ENCODE measurements at places on chromosomes 7 and 10.

- DNase-seq, result no peak
Observed at GRCh38 chr10:117468665-117469064, 73.9 kb upstream of the EMX2 start.

- no peak for DNase-seq
Observed at GRCh38 chr7:102913826-102914225, 1.0 kb downstream of the LRRC17 start.

- DNase-seq, result no peak
Observed at GRCh38 chr10:593016-593415, 96.5 kb downstream of the DIP2C start.

GRCh38 chr7:48718731-48719378 is 205.5 kb upstream of the CDC14C start:
- no peak for DNase-seq

- DNase-seq, result no peak
Observed at GRCh38 chr10:31142026-31142425, 110.4 kb upstream of the ZNF438 start.

GRCh38 chr10:29584436-29584835 is 50.3 kb downstream of the SVIL start:
- no peak for DNase-seq

- no peak for DNase-seq
Observed at GRCh38 chr10:79268742-79269141, 78.5 kb upstream of the PPIF start.

DNA sequence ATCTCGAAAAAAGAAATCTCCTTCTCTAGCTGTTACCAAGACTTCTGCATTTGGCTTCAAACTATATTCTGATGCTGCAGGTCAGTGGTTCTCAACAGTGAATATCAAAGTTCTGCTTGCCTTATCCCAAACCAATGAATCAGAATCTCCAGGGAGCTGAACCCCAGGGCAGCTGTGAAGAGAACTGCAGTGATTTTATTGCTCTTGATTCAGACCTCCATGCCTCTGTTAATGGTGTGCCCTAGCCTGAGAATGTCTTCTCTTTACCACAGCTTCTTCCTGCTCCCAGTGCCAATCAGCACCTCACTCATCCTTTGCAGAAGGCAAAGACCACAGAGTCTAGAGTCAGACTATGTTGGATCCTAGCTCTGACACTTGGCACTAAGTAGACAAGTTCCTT is 46.2 kb upstream of the MRLN start:
- DNase-seq, result no peak

DNA sequence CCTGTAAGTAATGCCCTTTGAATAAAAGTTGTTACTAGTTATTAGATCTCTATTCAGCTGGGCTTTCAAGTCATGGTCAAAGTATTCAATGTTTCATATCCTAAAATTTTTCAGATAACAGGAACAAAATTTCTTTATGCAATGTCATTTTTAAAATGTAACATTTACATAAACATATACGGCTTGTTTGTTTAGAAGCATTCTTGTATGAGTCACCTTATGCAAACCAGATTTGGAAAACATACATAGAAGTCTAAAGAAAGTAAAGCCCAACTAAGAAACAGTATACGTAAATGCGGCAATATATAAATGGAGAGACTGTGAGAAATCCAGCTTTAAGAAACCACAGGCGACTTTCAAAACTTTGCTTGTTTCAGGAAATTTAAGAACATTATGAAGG is 10.5 kb downstream of the TMEM168 start:
- no peak for DNase-seq

DNA sequence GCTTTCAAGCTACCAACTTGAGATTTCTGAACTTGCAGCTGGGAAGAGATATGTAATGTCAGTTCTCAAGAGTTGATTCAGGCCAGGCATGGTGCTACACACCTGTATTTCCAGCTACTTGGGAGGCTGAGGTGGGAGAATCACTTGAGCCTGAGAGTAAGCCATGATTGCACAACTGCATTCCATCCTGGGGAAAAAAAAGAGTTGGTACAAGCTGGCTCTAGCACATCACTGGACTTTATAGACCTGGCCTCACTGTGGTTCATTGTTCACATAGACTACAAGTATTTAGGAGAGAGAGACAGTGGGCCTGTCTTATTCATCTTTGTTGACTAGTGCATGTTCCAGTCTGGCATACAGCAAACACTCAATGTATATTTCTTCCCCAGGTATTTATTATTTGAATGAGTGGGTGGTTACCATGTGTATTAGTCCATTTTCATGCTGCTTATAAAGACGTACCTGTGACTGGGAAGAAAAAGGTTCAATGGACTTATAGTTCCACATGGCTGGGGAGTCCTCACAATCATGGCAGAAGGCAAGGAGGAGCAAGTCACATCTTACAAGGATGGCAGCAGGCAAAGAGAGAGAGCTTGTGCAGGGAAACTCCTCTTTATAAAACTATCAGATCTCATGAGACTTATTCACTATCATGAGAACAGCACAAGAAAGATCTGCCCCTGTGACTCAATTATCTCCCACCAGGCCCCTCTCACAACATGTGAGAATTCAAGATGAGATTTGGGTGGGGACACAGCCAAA is 176.5 kb downstream of the PFKFB3 start:
- no peak for DNase-seq

DNA sequence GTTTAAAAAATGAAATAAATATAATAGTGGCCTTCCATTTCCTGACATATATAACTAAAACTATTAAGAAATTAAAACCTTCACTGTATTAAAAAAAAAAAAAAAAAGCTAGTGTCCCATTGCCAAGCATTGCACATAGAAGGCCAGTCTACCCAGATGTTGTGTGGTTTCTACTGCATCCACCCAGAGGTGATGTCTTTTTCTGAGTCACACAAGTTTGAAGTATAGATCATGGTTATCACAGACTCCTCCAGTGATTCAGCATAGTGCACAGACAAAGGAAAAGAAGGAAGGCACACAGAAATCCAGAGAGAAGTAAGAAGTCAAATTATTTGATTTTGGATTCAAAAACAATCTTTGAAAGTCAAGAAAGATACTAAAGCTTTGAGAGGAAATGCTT is 429.0 kb downstream of the ETV1 start:
- DNase-seq, result no peak

GRCh38 chr7:143507094-143507518 is 29.4 kb downstream of the TAS2R41 start:
- no peak for DNase-seq

GRCh38 chr10:5151076-5151475 is 33.9 kb downstream of the AKR1C8 start:
- DNase-seq, result no peak

- no peak for DNase-seq
Observed at GRCh38 chr10:33388382-33388781, 53.9 kb upstream of the NRP1 start.

DNA sequence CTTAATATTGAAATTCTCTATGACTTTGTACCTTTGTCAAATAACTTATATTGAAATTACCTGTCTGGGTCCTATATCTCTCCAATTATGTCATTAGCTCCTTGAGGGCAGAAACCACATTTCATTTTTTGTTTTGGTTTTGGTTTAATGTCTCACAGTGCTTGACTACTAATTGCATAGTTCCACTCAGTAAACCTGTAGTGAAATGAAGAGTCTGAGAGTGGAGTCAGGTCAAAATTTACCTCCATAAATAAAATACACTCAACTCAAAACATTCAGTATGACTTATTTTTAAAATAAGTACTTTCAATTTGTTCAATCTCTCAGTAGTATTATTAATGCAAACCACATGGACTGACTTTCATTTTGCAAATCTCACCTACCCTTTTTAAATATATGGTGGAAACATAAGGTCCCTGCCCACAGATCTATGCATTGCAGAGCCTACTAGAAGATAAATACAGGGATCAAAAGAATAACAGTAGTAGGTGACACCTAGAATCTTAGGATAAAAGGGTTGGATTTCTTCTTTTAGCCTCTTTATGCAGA is 32.5 kb downstream of the PDE1C start:
- no peak for DNase-seq

GRCh38 chr10:69303632-69304051 is 25.3 kb downstream of the HK1 start:
- DNase-seq, result no peak

DNA sequence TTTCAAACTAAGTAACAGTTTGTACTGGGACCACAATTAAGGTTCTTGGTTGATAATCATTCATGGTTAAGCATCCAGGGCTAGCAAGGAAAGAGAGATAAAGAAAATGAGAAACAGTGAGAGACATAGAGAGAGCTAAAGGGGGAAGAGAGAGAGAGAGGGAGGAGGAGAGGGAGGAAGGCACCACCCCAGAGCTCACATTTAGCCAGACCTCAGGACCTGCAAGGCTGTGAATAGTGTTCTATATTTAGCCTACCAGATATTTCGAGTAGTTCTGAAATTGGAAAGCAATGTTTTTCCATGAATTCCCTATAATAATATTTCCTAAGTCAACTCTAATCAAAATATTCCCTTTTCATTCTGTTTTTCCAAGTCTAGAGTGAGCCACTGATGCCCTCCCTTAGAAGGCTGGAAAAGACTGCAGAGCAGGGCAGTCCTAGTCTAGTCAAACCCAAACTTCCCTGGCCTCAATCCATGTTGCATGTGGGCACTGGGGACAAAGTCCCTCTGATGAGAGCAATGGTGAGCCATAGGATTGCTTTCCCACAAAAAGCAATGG is 119.4 kb upstream of the INHBA start:
- DNase-seq, result no peak

DNA sequence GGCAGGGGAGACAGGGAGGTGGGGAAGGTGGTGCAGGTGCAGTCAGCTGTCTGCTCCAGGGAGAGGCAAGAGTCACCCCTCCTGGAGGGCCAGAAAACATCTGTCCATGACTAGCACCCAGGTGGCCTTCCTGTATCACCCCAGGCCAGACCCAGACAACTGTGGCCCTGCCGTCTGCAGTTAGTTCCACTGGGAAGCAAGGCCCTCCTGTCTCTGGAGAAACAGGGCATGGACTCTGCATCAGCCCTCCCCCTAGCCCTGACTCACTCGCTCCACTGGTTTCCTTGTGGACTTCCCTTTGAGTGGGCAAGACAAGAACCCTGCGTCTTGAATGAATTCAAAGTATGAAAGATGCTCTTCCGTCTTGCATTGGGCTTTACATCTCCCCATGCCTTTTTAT is 12.6 kb downstream of the TBATA start:
- no peak for DNase-seq

DNA sequence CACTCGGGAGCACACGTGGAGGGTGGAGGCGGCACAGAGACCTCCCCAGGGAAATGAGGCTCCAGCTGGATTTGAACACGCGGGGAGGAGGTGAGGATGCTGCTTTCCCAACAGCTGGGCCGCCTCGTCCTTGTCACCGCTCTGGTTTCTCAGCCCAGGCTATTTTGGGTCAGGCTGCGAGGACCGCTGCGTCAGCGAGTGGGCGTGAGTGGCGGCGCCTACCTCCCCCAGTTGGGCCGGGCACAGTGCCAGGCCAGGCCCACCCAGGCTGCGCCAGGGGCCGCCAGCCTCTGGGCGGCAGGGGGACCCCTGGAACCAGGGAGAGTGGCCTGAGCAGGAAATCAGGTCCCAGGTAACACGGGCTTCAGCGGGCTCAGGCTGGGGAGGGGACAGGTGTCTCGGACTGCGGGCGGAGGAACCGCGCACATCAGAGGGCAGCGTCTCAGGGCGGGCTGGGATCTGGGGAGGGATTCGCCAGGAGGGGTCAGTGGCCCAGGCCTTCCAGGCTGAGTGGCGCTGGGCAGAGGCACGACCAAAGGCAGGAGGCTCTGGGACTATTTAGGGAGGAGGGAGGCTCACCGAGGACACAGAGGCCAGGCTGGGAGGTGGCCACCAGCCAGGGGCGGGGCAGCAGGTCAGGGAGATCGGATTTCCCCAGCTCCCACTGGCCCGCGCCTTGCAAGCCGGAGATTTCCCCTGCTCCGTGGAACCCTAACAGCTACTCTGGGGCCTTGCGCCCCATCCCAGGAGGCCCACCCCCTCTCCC is 125.2 kb upstream of the RET start:
- no peak for DNase-seq

- DNase-seq, result no peak
Observed at GRCh38 chr10:96377816-96378294, 19.1 kb upstream of the OPALIN start.

- no peak for DNase-seq
Observed at GRCh38 chr7:45695249-45695995, 121.3 kb downstream of the ADCY1 start.

- no peak for DNase-seq
Observed at GRCh38 chr7:93350338-93350737, 118.2 kb downstream of the VPS50 start.

DNA sequence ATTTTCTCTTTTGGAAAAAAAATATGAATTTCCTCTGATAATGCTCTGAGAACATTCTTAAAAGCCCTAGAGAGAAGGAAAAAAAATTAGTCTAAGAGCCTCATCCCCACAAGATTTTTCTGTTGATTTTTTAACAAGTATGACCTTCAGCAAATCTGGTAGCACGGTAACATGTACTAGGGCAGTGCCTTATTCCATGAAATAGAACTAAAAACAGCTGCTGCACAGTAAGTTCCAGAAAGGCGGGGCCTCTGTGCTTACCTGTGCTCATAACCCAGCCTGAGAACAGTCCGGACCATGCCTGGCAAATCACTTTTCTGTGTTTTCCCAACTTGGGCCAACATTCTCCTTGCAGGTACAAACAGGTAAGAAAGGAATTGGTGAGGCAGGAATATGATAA is 519.1 kb upstream of the AKR1E2 start:
- DNase-seq, result no peak

GRCh38 chr10:17225808-17226207 is 2.2 kb upstream of the VIM start:
- no peak for DNase-seq

GRCh38 chr7:90432752-90433151 is 29.5 kb downstream of the CLDN12 start:
- DNase-seq, result no peak

- DNase-seq, result no peak
Observed at GRCh38 chr7:42135728-42136127, 101.3 kb downstream of the GLI3 start.

DNA sequence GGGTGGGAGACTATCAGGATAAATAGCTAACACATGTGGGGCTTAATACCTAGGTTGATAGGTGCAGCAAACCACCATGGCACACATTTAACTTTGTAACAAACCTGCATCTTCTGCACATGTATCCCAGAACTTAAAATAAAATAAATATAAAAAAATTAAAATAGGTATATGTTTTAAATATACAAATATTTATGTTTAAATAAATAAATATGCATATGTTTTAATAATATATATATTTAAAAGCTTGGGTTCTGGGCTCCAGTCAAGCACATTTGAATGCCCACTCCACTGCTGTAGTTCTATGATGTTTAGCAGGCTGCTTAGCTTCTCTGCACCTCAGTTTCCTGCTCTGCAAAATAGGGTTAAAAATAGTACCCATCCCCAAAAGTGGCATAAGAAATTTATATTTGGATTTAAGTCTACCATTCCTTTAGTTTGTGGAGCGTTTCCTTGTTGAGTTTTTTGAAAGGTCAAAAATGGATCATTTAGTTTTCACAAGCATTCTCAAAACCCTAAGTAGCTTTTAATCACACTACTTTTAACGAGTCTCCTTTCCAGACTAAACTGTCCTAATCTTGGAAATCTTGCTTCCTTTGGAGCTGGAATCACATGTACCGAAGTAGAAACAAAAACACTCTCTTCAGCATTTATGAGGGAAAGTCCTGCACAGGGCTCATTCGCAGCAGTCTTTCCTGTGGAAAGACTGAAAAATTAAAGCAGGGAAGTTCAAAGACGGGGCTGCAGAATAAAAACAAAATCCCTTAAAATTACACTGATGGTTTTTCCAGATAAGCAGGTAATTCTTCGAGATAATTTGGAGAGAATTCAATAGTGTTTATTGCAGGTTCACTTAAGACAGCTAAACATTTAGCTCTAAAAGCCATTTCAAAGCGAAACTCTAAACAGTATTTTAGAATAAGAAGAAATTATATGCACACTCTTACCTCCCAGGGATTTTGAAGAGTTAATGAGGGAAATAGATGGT is 111.7 kb upstream of the LYZL1 start:
- DNase-seq, result no peak

GRCh38 chr7:123075838-123076467 is 80.5 kb upstream of the TAS2R16 start:
- no peak for DNase-seq
